HFFc6 (cell line): ENCODE measurements at places on chromosomes 2 and 18. TPM values are rescaled to one million over a fixed set of nuclear protein-coding genes. Genes with fewer than 3 reads are reported as not detected.
A peak's percentile ranks its signal among the peaks of the same experiment; 100 is the strongest.

Gene RFTN2
- total RNA-seq, result 0.10 to 0.39 TPM (median 0.13 TPM) in 3 replicates

Gene PDCD1
- total RNA-seq, result not detected in 3 replicates

Gene KRTCAP3
- 0.43 to 0.78 TPM (median 0.76 TPM) in 3 replicates for total RNA-seq

Gene ANTXR1
- 94.7 to 129 TPM (median 113 TPM) in 3 replicates for total RNA-seq

DNA sequence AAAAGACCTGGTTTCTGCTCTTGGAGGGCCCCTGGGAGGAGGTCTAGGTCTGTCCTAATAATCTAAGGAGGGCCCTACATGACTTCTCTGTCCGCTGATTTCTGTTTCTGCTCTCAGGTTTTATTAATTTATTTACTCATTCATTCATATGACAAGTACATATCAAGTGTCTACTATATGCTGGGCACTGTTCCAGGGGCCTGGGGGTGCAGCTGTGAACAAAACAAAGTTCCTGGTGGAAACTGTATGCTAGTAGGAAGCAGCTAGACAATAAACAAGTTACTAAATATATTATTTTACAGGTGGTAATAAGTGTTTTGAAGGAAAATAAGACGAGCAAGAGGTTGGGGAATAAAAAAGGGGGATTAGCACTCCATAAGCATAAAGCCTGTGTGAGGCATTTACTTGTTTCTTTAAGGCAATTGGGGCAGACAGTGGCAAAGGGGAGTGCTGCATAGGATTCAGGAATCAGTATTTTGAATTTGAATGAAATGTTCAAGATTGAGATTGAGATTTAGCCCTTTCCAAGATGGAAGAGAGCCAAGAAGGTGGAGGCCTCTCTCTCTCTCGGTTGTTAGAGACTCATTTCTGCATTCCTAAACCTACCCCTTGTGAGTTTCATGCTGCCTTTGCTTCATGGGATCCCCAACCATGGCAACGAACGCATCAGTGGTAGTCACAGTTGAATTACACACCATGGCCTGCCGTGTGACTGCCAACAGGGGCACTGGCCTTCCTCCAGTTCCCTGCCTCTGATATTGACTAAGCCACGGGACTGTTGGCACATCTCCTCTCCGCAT lies 28.3 kb downstream of the DRC1 start:
- H3K27ac ChIP-seq, result no peak overlapping the region
- no peaks in the 10 kb centered on the region for H3K36me3 ChIP-seq
- no peak for DNase-seq
- no peaks in the 10 kb centered on the region for H3K4me1 ChIP-seq
- H3K4me3 ChIP-seq, result no peak overlapping the region

GRCh38 chr2:88003074-88003755 lies 13.1 kb downstream of the RNU2-63P start:
- H3K4me1 ChIP-seq, result peaks cover 5% of the 10 kb centered on the region
- peaks cover 4% of the 10 kb centered on the region; the same call in 1 of the 2 replicates for H3K27me3 ChIP-seq
- H3K36me3 ChIP-seq, result no peaks in the 10 kb centered on the region

GRCh38 chr2:226450141-226450540 lies 349.5 kb downstream of the IRS1 start:
- H3K27ac ChIP-seq, result no peak overlapping the region
- H3K4me3 ChIP-seq, result no peak overlapping the region
- no peaks in the 10 kb centered on the region; the same call in 1 of the 2 replicates for H3K27me3 ChIP-seq
- H3K4me1 ChIP-seq, result peaks cover 56% of the 10 kb centered on the region
- DNase-seq, result no peak

DNA sequence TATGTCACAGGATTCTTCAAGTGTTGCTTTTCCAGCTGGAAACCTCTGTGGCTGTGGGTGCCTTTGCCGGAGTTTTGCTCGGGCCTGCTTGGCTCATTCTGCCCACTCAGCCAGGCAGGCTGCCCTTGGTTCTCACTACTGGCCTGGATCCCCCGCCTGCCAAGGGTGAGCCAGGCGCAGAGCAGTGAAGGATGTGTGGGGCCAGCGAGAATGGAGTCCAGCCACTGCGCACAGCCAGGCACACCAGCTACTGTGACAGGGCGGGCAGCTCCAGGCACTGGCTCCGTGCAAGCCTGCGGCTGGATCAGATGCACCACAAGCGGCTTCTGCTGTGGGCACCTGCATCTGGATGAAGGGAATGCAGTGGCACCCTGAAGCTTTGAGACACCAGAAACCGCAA lies 257.1 kb downstream of the RPRM start:
- no peak overlapping the region for H3K4me3 ChIP-seq
- no peak overlapping the region for H3K27ac ChIP-seq
- H3K27me3 ChIP-seq, result peaks cover 2% of the 10 kb centered on the region; the same call in 1 of the 2 replicates
- no peak for DNase-seq
- H3K36me3 ChIP-seq, result no peaks in the 10 kb centered on the region

DNA sequence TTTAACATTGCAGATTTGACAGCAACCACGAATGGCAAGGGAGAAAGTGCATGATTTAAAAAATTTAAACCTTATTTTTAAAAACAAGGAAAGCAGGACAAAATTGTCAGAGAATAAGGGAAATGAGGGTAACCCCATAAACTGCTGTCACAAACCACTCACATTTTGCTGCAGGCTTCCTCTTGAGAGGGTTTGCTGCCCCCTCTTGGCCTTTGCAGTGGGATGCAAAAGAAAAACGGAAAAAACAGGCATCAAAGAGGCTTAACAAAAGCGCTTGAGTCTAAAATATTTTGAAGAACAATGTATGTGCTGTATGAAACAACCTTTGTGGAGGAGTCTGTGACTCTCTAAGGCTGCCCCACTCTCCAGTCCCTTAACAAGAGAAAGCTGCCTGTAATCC lies 91.6 kb downstream of the TMX3 start:
- no peak overlapping the region for H3K4me3 ChIP-seq
- peak; percentile 64 for DNase-seq
- H3K4me1 ChIP-seq, result peaks cover 19% of the 10 kb centered on the region
- H3K36me3 ChIP-seq, result peaks cover 20% of the 10 kb centered on the region
- H3K27ac ChIP-seq, result no peak overlapping the region

DNA sequence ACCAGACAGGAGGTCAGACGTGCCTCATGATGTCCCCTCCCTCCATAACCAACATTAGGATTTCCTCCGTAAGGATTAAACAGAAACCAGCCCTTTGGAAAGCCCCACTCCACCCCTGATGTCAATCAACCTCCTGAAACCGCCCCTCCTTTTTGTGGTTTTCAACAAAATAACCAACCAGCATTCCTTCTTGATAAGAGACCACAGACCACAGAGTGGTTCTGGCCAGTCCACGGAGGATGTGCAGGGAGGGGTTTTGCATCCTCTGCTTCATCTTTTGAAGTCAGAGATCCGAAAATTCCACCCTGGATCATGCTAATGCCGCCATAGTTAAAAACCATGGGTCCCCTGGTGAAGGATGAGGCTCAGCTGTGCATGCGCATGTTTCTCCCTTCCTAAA lies 180.0 kb upstream of the CCDC150 start:
- peaks cover 18% of the 10 kb centered on the region for H3K36me3 ChIP-seq
- no peak overlapping the region for H3K27ac ChIP-seq

DNA sequence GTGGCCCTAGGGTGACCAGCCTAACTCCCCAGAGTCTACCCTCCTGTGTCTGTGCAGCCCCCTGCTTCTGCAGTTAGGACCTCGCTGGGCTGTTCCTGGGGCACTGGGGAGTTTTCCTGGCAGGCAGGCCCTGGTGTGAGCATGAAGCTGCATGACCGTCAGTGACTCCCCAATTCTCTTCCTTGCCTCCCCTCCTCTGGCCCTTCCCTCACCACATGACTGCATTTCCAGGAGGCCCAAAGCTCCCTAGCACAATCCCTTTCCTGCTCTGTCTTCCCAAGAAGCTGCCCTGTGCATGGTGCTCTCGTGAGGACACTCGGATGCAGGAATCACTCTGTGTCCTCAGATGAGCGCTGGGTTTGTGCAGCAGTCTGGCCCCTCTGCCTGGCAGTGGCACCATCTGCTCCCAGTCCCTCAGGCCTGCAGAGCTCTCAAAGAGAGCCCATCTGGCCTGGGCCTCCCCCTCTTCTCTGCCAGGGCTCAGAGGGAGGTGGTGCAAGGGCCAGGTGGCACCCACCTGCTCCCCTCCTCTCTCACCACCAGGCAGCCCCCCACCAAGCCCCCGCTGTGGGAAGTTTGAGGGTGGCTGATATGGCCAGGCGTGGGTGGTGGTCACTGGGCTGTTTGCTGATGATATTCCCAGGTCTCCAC lies 125.6 kb upstream of the HS6ST1 start:
- DNase-seq, result no peak
- no peak overlapping the region for H3K4me3 ChIP-seq
- no peak overlapping the region for H3K27ac ChIP-seq
- H3K27me3 ChIP-seq, result peaks cover 18% of the 10 kb centered on the region
- no peaks in the 10 kb centered on the region for H3K36me3 ChIP-seq
